ENCODE measurements at places on chromosomes 5 and 9.

- DNase-seq, result no peak
These were observed 1.3 kb upstream of the DMRT3 start for GRCh38 chr9:974996-975739.

DNA sequence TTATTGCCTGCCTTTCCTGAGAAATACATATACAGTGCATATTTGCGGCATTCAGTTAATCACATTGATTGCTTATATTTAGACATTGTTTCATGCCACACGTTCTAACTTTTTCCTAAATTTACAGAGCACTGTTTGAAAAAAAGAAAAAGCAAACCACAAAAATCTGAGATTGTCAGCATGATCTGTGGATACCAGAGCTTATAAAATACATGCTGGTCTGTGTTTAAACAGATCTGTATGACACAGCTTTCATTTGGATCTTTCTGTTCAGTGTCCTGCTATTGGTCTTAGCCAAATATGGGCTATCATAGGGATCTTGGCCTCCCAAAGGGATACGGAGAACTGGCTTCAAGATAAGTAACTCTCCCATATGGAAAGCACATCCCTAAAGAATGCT lies 20.2 kb downstream of the ALDH1A1 start:
- no peak for DNase-seq

GRCh38 chr5:76690704-76691466 lies 25.0 kb upstream of the F2R start:
- no peak for DNase-seq

- no peak for DNase-seq
These were observed 30.5 kb upstream of the HK3 start for GRCh38 chr5:176929654-176930053.

- no peak for DNase-seq
These were observed 143.0 kb upstream of the TARS1 start for GRCh38 chr5:33297760-33298216.

- no peak for DNase-seq
These were observed 8.6 kb upstream of the WHRN start for GRCh38 chr9:114513959-114514267.

DNA sequence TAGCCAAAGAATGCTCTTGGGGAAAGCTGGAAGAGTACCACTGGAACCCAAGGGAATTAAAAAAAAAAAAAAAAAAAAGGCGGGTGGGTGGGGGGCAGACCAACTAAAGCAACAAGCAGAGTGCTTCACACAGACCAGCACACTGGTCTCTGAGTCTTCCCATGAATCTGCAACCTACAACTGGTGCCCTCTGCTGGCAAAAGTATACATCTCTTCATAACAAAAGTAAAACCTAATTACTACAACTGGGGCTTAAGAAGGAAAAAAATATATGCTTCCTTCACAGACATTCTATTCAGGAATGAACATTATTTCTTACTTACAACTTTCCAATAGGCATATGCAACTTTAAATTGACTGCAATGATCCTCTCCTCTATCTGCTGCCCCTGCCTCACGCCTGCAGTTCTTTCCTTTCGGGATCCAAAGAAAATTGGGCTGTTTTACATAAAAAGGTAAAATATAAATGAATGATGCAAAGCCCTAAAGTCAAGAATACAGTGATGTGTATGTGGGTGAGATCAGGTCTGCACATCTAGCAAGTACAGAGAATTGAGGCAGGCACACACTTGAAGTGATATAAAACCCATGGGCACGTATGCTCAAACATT lies 7.2 kb upstream of the KLHL3 start:
- DNase-seq, result peak; percentile 12

DNA sequence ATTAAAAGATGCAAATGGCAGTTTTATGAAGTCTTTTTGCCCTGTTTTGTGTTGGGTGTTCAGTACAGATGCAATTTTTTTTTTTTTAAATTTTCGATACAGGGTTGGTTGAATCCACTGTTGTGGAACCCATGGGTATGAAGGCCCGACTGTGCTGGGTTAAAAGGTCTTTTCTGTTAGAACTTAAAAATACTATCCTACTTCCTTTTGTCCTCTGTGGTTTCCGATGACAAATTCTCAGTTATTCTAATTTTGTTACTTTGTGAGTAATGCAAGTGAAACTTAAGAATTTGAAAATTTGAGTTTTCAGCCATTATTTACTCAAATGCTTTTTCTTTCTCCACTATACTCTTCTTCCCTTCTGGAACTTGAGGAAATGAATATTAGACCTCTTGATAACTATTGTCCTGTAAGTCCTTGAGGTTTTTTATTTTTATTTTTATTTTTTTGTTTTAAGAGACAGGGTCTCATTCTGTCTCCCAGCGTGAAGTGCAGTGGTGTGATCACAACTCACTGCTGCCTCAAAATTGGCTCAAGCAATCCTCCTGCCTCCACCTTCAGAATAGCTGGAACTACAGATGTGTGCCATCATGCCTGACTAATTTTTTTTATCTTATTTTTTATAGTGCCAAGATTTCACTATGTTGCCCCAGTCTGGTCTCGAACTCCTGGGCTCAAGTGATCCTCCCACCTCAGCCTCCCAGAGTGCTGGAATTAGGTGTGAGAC lies 67.5 kb downstream of the ZCCHC7 start:
- DNase-seq, result no peak

DNA sequence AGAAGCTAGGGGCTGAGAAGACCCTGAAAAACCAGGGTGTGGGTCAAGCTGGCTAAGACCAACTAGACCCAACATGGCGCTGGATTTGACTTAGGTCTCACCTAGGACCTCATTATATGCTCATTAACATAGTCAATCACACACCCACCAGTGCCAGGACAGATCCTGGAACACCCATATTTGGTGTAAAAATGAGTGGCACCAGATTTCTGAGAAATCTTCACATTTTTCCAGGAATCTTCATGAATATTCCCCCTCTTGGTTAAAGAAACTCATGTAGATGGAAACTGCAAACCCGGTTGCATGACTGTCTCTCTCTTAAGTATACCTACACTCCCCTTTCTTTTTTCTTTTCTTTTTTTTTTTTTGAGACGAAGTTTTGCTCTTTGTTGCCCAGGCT lies 17.9 kb upstream of the RAB14 start:
- no peak for DNase-seq

DNA sequence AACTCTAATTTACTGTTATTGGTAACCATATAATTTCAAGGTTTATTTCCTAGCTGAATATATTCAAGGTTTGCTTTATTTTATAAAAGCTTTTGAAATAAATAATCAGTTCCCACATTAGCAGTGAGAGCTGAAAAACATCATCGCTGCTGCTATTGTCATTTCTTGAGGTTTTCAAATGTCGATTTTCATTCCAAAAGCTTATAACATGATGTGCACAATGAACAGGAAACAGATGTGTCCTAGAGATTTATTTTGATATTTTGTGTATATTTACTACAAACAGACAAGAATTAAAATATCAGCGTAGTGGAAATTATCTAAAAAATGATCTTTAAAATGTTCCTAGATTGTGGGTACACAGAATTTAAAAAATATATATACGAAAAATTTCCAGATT lies 10.5 kb upstream of the ITGA1 start:
- DNase-seq, result no peak

- no peak for DNase-seq
These were observed 31.0 kb downstream of the PSMB7 start for GRCh38 chr9:124384210-124384609.

- DNase-seq, result no peak
These were observed 60.2 kb downstream of the SLC22A5 start for GRCh38 chr5:132429463-132430440.

DNA sequence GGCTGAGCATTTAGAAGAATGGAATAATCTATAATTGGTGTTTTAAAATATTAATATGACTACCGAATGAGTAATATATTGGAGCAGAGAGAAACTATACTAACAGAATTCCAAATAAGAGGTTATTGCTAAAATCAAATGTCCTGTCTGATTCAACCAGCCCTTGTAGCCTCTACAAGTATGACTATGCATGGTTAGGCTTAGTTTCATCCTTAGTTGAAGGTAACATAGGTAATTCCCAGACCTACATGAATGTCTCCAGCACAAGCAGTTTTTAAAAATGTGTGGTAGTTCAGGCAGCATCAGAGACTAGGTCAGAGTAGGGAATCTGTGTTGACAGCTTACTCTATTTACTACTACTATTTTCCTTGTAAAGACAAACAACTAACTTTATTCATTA lies 51.7 kb upstream of the SLC27A6 start:
- no peak for DNase-seq

GRCh38 chr9:85344901-85345300 lies 396.9 kb downstream of the AGTPBP1 start:
- DNase-seq, result no peak

DNA sequence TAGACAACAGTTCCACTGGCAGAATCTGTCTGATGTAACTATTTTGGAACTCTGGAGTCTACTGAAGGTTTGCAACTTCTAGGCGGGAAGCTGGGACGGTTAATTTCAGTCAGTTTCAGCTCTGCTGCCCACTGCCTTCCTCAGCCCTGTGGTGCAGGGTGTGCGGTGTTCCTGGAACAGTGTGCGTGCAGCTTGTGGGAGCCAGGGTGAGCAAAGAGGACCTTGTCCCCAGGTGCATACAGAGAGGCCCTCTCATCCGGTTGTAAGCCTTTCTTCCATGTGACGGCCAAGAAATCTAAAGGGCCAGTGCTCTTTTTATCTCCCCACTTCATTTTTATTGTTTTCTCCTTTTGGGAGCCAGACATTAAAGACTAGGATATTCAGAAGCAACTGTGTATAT lies 114.6 kb downstream of the EHMT1 start:
- no peak for DNase-seq
